ENCODE measurements at places on chromosomes 16 and 17.

- DNase-seq: peak; percentile 84
Measured at GRCh38 chr16:3400779-3401688, at the start of the genes ZNF174 and ZSCAN32. ZNF174 (plus strand) TSS chr16:3401215; CDS start chr16:3402005, 790 bp downstream. ZSCAN32 (minus strand) TSS chr16:3401004; CDS start chr16:3397557, 3,447 bp downstream.

- no peak for DNase-seq
Measured at GRCh38 chr16:56067406-56067805, 123.9 kb upstream of the GNAO1 start.

GRCh38 chr16:9399573-9399972, 308.1 kb downstream of the HAPSTR1 start:
- no peak for DNase-seq

GRCh38 chr16:11356573-11357331, 11.5 kb downstream of the RMI2 start:
- DNase-seq: no peak

- DNase-seq: no peak
Measured at GRCh38 chr16:30335598-30336474, 19.3 kb downstream of the CD2BP2 start.

- no peak for DNase-seq
Measured at GRCh38 chr17:78231991-78232858, 794 bp downstream of the TMEM235 start.

GRCh38 chr17:45016823-45017222, 34.6 kb downstream of the DCAKD start:
- no peak for DNase-seq

GRCh38 chr17:28917465-28917864, 14.6 kb upstream of the DHRS13 start:
- DNase-seq: no peak

DNA sequence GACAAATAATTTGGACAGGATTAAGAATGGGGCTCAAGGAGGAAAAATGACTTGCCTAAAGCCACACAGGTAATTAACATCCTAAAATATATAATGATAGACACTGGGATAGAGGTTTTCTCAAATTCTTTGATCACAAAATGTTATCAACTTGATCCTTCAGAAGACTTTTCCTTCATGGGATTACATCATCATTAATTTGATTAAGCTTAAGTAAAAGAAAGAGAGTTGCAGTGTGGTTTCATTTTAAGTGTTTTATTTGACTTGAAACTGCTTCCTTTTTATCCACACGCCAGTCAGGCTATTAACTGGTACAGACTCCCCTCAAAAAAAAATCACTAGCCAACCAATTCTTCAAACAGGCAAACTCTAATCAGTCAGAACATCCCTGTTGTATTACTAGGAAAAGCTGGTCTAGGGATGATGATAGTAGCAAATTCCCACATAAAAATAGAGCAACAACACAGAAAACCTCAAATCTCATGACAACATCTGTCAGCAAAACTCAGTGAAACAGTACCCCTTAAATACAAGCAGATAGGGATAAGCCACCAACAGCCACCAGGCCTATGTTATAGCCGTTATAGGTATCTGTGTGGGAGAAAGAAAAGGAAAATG, 32.5 kb downstream of the AKAP10 start:
- no peak for DNase-seq

GRCh38 chr17:29653995-29654714, 31.4 kb upstream of the CORO6 start:
- DNase-seq: no peak

DNA sequence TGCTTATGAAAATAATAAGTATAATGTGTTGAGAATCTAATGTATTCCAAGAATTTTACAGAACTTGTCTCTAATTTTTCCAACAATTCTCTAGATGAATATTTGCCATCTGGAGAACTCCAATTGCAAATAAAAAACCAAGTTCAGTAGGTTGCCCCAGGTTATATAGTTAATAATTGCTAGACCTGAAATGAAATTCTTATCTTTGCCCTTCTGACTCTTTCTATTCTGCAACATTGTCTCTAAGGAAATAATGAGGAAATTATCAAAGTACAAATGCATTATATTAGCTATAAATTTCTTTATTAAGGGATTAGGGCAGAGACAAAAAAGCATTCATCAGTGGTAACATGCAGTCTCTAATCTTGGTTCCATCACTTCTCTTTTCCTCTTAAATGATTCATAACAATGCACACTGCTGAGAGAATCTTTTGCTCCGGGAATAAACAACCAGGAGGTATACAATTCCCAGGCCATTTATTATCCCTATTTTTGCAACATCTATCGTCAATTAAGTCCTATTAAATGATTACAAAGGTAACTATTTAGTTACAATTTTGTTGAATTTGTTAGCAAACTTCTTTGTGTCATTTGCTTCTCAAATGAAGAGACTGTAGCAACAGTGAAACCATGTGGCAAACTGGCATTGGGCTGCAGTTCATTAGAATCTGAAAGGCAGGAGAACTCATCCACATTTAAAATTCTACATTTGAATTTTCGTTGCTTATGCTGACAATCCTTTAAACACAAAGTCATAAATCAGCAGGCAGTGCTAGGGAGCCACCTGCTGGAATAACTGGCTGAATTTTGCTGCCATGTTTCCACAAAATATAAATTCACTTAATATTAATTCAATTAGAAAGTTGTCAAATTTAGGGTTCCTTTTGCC, 349.6 kb downstream of the KIF2B start:
- DNase-seq: no peak

- no peak for DNase-seq
Measured at GRCh38 chr16:10312784-10313724, 72.8 kb upstream of the ATF7IP2 start.

DNA sequence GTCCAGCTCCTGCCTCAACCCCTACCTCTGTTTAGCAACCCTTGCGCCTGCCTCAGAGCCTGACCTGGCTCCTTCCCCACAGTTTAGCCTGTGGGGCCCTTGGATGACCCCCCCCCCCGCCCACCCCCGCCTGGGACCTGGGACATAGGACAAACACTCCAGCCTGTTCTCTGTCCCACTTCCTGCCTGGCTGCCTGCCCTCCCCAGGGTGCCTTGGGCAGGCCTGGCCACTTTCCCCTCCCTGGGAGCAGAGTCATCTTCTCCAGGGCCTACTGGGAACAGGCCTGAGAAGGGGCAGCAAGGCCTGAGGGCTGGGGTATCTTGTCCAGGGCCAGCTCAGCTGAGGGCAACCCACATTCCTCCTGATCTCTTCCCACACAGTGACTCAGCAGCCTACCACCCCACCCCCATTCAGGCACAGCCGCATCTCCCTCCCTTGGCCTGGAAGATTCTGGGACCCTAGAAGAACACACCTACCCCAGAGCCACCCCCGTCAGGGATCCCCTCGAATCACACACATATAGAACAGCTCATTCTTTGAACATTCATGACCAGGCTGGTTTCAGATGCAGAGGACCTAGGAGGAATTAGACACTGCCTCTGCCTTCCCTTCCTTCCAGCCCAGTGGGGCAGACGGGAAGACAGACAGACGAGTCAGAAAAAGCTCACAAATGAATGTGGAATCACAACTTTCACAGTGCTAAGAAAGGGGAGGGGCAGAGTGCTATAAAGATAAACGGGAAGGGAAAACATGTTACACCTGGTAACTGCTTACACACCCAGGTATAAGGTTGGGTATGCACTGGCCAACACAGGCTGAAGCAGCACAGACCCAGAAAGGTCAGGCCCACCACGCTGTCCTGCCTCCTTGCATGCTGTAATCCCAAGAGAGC, 6.0 kb downstream of the FHOD1 start:
- no peak for DNase-seq

GRCh38 chr17:10871914-10872313, 34.0 kb upstream of the PIRT start:
- DNase-seq: no peak

- DNase-seq: no peak
Measured at GRCh38 chr17:40190197-40191021, 13.1 kb downstream of the RAPGEFL1 start.

GRCh38 chr16:74732707-74733350, 32.2 kb upstream of the MLKL start:
- no peak for DNase-seq

DNA sequence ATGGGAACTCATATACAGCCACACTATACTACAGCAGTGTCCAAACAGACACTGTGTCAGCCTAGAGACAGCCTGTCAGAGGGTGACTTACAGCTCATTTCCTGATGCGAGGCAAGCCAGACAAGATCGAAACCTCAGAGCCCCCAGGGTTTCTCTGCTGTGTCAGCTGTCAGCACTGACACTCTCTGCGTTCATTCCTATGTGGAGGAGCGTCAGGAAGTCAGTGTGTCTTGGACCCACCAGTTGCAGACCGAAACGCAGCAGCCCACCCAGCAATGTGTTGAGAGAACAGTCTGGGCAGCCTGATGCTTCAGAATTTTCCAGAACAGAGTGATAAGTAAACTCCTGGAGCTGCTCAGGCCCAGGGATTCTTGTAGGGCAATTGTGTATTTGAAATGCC, 20.6 kb upstream of the MAPT start:
- no peak for DNase-seq

DNA sequence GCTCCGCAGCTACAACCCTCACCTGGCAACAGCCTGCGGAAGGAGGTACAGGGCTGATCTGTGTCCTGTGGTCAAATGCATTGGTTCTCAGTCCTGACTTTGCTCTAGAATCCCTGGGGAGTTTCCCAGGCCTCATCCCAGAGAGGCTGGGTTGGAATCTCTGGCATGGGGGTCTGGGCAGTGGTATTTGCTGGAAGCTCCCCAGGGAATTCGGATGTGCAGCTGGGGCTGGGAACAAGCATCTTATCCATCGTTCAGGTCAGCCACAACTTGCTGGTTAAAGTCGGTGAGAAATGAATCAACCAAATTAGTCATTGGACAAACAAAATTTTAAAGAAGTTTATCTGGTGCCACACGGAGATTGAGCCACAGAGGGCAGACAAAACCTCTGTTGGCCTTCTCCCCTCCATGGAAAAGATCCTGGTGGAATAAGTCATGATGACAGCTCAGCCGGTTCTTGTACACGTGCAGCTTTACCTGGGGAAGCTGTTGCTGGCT, 231.2 kb downstream of the FOXL1 start:
- no peak for DNase-seq
